NCI-H2107 (cell line): ENCODE measurements at places on chromosomes 16 and 17.

DNA sequence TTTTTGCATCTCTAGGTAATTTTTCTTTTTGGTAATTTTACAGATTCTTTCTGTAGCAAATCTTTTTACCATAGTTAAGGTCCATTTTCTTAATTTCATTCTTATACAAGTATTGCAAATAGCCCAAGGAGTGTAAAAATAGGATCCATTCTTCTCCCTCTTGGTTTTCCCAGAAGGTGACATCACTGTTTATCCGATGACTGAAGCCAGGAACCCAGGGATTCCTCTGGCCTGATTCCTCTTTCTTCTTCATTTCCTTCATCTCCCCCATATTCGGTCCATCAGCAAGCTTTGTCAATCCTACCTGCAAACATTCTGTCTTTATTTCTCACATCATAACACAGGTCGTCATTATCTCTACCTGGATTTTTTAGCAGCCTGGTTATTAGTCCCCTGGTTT is 5.3 kb downstream of the RBBP6 start:
- DNase-seq: no peak

- DNase-seq: no peak
Measured at GRCh38 chr17:70353408-70354092, 184.2 kb downstream of the KCNJ2 start.

- DNase-seq: no peak
Measured at GRCh38 chr17:66960613-66961012, 3.9 kb upstream of the CACNG4 start.

DNA sequence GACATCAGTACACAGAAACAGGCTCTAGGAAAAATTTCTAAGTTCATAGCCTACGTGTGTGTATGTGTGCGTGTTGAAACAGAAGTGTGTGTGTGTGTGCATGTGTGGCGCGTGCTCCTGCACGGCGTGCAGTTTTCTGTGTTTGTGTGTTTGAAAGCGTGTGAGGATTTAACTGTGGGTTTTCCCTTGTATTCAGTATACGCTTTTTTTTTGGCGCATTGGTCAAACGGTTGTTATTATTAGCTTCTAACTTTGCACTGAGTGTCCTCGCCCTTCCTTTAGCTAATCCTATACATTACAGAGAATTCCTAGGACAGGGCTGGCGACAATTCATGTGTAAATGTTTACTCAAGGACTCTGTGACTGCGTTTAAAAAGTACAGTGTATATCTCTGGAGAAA is 23.0 kb downstream of the TMC6 start:
- no peak for DNase-seq

- DNase-seq: no peak
Measured at GRCh38 chr17:74780443-74781238, 4.5 kb upstream of the NAT9 start.
